CMK (cell line): ENCODE measurements at places on chromosomes 3 and 15.

- DNase-seq, result no peak
Observed at GRCh38 chr3:109819734-109820133, 482.4 kb upstream of the DPPA4 start.

GRCh38 chr3:115615001-115615814 is 8.1 kb upstream of the GAP43 start:
- DNase-seq, result no peak

DNA sequence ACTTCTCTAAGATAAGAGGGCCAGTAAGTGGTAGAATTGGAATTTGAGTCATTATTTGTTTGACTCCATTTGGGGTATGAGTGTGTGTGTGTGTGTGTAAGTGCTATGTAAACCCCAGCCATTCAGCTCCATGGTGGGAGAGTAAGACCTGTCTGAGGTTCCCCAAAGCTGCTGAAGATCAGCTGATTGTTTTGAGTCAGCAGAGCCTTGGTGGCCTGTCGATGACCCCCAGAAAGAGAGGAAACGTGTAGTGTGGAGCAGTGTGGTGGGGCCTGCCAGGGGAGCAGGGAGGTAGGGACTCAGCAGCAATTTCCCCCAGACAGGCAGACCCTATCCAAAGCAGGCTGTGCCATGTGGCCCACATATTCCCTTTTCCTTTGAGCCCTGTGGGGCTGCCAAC is 5.3 kb downstream of the DVL3 start:
- no peak for DNase-seq

DNA sequence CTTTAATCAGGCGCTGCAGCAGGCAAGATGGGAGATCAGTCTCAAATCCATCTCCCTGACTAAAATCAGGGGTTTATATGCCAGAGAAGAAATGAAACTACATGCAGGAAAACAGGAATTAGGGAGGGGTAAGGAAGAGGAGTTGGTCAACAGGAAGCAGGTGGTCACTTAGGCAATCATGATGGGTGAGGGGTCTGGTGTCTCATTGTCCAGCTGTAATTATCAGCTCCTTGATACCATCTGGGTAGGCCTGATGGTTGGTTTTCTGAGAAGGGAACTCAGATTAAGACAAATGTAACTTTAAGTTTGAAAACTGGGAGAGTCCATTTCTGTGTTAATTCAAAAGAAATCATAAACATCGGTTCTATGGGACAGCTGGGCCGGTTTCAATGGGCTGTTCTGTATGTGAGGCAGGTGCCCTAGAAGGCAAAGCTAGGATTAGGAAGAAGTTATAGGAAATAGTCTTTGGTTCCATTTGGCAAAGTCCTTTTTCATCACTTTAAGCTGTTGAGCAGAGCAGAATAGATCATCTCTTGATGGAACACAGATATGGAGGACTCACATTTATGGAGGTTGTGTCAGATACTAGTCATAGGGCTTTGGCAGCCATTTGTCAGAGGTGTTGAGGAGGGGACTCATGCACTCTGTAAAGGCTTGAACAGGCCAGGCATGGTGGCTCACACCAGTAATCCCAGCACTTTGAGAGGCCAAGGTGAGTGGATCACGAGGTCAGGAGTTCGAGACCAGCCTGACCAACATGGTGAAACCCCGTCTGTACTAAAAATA is 149.4 kb downstream of the VGLL4 start:
- DNase-seq, result no peak
